Pancreas (tissue), 10 donors: ENCODE measurements at places on chromosomes 5 and 9. TPM values are rescaled to one million over a fixed set of nuclear protein-coding genes. Genes with fewer than 3 reads are reported as not detected.
A peak's percentile ranks its signal among the peaks of the same experiment; 100 is the strongest.

PCDHGA7 gene
- 1.7 TPM for total RNA-seq

CCL28 gene
- 22.7 TPM for total RNA-seq

IL31RA gene
- total RNA-seq = 0.44 TPM

NKD2 gene
- total RNA-seq = 8.8 TPM

- no peaks in the 10 kb centered on the region for H3K36me3 ChIP-seq
- H3K27me3 ChIP-seq = no peaks in the 10 kb centered on the region
- no peak for DNase-seq
- peaks cover 7% of the 10 kb centered on the region for H3K4me1 ChIP-seq
- H3K4me3 ChIP-seq = no peak overlapping the region
- no peak overlapping the region for H3K27ac ChIP-seq
Measured at GRCh38 chr5:8561224-8561840, 692.4 kb downstream of the MTRR start.

DNA sequence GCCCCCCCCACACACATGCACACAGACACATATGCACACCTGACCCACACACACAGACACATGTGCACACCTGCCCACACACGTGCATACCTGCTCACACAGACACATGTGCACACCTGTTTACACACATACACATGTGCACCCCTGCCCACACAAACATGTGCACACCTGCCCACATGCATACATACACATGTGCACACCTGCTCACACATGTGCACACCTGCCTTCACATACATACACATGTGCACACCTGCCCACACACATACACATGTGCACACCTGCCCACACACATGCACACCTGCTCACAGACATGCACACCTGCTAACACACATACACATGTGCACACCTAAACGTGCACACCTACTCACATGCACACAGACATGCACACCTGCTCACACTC lies 147.0 kb upstream of the FOXD4L5 start:
- H3K27ac ChIP-seq = no peak overlapping the region
- DNase-seq = no peak
- H3K4me3 ChIP-seq = no peak overlapping the region
- no peaks in the 10 kb centered on the region for H3K4me1 ChIP-seq
- H3K27me3 ChIP-seq = no peaks in the 10 kb centered on the region
- no peaks in the 10 kb centered on the region for H3K36me3 ChIP-seq

GRCh38 chr5:90747175-90747574 lies 188.6 kb downstream of the ADGRV1 start:
- H3K4me3 ChIP-seq = no peak overlapping the region
- H3K4me1 ChIP-seq = no peaks in the 10 kb centered on the region
- no peak for DNase-seq
- H3K27ac ChIP-seq = no peak overlapping the region
- H3K27me3 ChIP-seq = no peaks in the 10 kb centered on the region

GRCh38 chr9:92637326-92637725 lies 32.6 kb downstream of the IPPK start:
- no peak overlapping the region for H3K27ac ChIP-seq
- H3K36me3 ChIP-seq = no peaks in the 10 kb centered on the region
- no peaks in the 10 kb centered on the region for H3K4me1 ChIP-seq
- no peak overlapping the region for H3K4me3 ChIP-seq
- DNase-seq = no peak
- H3K27me3 ChIP-seq = no peaks in the 10 kb centered on the region

DNA sequence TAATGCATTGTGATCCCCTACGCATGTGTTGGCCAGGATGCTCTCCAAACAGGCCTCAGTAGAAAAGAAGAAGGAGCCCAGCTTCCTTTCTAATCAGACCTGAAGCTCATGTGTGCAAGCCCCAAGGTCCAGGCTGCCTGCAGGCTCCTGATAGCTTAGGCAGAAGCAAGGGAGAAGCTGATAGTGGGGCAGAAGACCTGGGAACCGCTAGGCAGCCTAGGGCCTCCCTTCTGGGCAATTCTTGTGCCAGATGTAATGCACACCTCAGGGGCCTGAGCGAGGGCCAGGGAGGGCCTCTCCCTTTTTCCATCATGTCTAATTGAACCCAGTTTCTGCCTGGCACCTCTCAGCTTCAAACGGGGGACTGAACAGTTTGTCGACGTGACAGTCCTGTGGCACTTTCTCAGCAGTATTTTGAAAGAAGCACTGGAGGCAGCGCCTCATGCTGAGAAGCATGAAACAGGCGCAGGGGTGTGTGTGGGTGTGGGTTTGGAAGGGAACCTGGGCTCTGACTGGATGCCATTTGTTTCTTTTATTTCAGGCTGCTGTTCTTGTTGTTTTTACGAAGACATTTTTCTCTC lies 212.8 kb downstream of the PIK3R1 start:
- H3K4me3 ChIP-seq = no peak overlapping the region
- no peaks in the 10 kb centered on the region for H3K36me3 ChIP-seq
- no peaks in the 10 kb centered on the region for H3K4me1 ChIP-seq
- DNase-seq = no peak
- no peaks in the 10 kb centered on the region for H3K27me3 ChIP-seq
- no peak overlapping the region for H3K27ac ChIP-seq

- no peak overlapping the region for H3K4me3 ChIP-seq
- DNase-seq = no peak
- no peaks in the 10 kb centered on the region for H3K4me1 ChIP-seq
- H3K36me3 ChIP-seq = no peaks in the 10 kb centered on the region
Measured at GRCh38 chr9:120921661-120922181, 4.9 kb downstream of the TRAF1 start.

DNA sequence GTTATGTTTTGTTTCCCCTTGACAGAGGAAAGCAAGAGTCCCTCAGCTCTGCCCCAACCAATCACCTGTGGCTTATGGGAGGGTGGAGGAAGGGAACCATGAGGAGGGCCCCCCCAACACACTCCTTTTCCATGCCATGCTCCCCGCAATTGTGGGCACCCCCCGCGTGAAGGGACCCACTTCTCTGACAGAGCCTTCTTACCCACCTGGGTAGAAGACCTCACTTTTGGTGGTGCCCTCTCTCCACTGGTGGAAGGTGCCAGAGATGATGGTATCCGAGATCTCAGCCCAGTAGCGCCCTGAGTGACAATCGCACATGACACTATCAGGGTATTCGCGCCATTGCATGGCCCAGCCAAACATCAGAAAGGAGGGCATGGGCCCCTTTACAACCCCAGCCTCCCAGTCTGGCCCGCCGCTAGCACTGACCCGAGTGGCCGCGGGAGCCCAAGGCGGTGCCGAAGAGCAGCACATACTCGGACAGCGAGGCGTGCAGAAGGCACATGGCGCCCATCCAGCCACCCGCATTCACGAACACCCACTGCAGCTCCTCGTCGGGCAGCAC lies 714 bp downstream of the SIGMAR1 start:
- H3K27me3 ChIP-seq = no peaks in the 10 kb centered on the region
- H3K36me3 ChIP-seq = no peaks in the 10 kb centered on the region
- H3K4me1 ChIP-seq = no peaks in the 10 kb centered on the region
- no peak for DNase-seq

GRCh38 chr9:105475302-105475701 lies 27.5 kb downstream of the FSD1L start:
- H3K4me3 ChIP-seq = no peak overlapping the region
- DNase-seq = no peak
- no peak overlapping the region for H3K27ac ChIP-seq
- no peaks in the 10 kb centered on the region for H3K27me3 ChIP-seq
- H3K36me3 ChIP-seq = no peaks in the 10 kb centered on the region
- H3K4me1 ChIP-seq = no peaks in the 10 kb centered on the region

- H3K27ac ChIP-seq = no peak overlapping the region
- no peak for DNase-seq
- no peaks in the 10 kb centered on the region for H3K36me3 ChIP-seq
- no peak overlapping the region for H3K4me3 ChIP-seq
Measured at GRCh38 chr9:76894198-76894597, 11.7 kb downstream of the PRUNE2 start.

- no peaks in the 10 kb centered on the region for H3K27me3 ChIP-seq
- H3K4me1 ChIP-seq = peaks cover 21% of the 10 kb centered on the region
- no peak overlapping the region for H3K27ac ChIP-seq
- H3K36me3 ChIP-seq = no peaks in the 10 kb centered on the region
- H3K4me3 ChIP-seq = no peak overlapping the region
Measured at GRCh38 chr9:78004478-78005229, 27.0 kb downstream of the GNAQ start.

DNA sequence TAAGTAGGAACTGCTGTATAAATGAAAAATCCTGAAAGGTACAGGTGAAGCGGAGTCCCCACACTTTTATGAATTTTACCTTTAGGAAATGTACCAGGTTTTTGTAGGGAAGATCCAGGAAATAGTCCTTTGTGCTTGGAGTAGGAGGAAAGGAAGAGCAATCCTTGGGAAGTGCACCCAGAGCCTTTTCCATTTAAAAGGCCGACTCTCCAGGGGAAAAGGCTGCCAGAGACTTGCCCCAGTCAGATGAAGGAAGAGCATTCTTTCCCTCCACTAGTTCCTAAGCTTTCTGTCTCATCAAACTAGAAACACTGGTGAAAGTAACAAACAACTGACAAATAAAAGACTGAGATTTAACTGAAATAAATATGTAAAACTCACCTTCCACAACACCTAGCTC lies 779.4 kb upstream of the CDH6 start:
- H3K27ac ChIP-seq = no peak overlapping the region
- no peak overlapping the region for H3K4me3 ChIP-seq
- H3K27me3 ChIP-seq = no peaks in the 10 kb centered on the region
- no peak for DNase-seq

GRCh38 chr5:82106756-82107155 lies 134.9 kb downstream of the ATG10 start:
- peaks cover 3% of the 10 kb centered on the region for H3K4me1 ChIP-seq
- no peak overlapping the region for H3K27ac ChIP-seq
- H3K27me3 ChIP-seq = no peaks in the 10 kb centered on the region
- DNase-seq = no peak
- H3K36me3 ChIP-seq = no peaks in the 10 kb centered on the region

DNA sequence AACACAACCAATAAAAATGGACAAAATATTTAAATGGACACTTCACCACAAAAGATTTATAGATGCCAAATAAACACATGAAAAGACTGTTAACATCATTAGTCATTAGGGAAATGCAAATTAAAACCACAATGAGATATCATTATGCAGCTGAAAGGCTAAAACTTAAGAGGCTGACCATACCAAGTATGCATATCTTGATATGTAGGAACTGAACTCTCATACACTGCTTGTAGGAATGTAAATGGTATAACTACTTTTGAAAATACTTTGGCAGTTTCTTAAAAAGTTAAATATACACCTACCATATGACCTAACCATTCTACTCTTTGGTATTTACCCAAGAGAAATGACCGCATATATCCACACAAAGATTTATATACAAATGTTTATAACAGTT lies 13.6 kb upstream of the ADAMTS12 start:
- H3K27ac ChIP-seq = no peak overlapping the region
- H3K4me1 ChIP-seq = no peaks in the 10 kb centered on the region
- no peaks in the 10 kb centered on the region for H3K36me3 ChIP-seq
- no peaks in the 10 kb centered on the region for H3K27me3 ChIP-seq
- no peak for DNase-seq

GRCh38 chr9:95044731-95045508 lies 272.6 kb downstream of the FANCC start:
- no peaks in the 10 kb centered on the region for H3K36me3 ChIP-seq
- H3K4me1 ChIP-seq = peaks cover 44% of the 10 kb centered on the region
- H3K27ac ChIP-seq = peak overlapping the region; percentile 89
- H3K27me3 ChIP-seq = no peaks in the 10 kb centered on the region

GRCh38 chr9:116843863-116844620 lies 156.9 kb downstream of the TRIM32 start:
- no peak overlapping the region for H3K4me3 ChIP-seq
- no peaks in the 10 kb centered on the region for H3K27me3 ChIP-seq
- H3K36me3 ChIP-seq = no peaks in the 10 kb centered on the region
- DNase-seq = no peak
- no peaks in the 10 kb centered on the region for H3K4me1 ChIP-seq

DNA sequence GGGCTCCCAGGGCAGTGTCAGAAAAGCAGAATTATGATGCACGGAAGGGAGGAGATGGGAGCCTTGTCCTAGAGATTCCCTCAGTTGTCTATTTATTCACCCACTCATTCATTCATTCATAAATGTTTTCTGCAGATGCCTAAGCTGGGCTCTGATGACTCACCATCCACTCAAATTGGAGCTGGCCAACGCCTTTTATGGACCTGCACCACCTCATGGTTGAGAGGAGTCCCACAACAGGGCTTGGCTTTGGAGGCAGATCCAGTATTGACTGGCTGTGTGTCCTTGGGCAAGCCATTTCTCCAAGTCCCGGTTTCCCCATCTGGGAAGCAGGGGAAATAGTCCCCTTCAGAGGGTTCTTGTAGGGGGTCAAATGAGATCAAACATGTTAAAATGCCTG lies 227.8 kb downstream of the MELK start:
- no peak overlapping the region for H3K4me3 ChIP-seq
- no peaks in the 10 kb centered on the region for H3K36me3 ChIP-seq
- DNase-seq = no peak
- no peaks in the 10 kb centered on the region for H3K27me3 ChIP-seq
- no peaks in the 10 kb centered on the region for H3K4me1 ChIP-seq

DNA sequence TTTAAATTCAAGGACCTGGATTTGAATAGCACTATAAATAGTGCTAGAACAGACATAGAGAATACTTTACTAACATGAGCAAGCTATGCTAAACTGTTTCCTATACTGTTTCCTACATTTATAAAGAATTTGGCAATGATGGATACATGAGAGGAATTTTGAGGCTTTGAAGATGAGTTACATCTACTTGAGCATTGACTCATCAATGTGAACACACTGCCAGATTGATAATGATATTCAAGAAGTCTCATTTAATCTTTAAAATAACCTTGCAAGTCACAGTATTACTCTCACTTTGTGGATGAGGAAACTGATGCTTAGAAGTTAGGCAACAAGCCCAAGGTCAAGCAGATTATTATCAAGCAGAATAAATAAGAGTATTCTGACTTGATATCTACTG lies 281.9 kb downstream of the DNAH5 start:
- no peak overlapping the region for H3K27ac ChIP-seq
- no peaks in the 10 kb centered on the region for H3K27me3 ChIP-seq
- H3K4me3 ChIP-seq = no peak overlapping the region
- DNase-seq = no peak
- no peaks in the 10 kb centered on the region for H3K36me3 ChIP-seq

DNA sequence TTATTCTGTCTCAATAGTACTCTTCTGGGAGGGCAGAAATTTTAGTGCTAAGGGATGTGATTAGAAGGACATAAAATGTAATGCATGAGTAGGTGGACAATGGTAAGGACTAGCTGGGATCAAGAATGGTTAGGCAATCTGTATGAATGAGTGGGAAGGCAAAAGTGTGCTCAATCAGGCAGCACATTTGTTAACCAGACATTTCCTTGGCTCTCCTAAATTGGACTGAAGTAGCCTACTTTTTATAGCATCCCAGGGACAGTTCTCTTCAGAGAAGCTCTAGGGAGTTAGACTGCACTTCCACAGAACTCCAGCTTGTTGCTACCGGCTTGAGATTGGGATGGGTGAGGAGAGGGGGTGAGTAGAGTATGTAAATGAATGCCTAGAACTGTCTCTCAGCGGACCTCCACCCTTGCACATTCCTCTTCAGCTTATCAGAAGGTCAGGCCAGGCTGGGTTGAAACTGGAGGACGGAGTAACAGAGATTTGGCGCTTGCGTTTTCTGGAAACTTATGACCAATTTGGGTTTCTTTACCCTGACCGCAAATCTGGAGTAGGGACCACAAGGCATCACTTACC lies 19.0 kb upstream of the ARL14EPL start:
- no peaks in the 10 kb centered on the region for H3K4me1 ChIP-seq
- H3K36me3 ChIP-seq = no peaks in the 10 kb centered on the region
- H3K27me3 ChIP-seq = no peaks in the 10 kb centered on the region
- no peak overlapping the region for H3K4me3 ChIP-seq
- H3K27ac ChIP-seq = no peak overlapping the region
- no peak for DNase-seq

- H3K36me3 ChIP-seq = no peaks in the 10 kb centered on the region
- H3K27me3 ChIP-seq = no peaks in the 10 kb centered on the region
- DNase-seq = no peak
- H3K27ac ChIP-seq = no peak overlapping the region
- no peak overlapping the region for H3K4me3 ChIP-seq
Measured at GRCh38 chr5:74239261-74239660, 401.3 kb downstream of the ENC1 start.
